ENCODE measurements at places on chromosomes 12 and 14.

DNA sequence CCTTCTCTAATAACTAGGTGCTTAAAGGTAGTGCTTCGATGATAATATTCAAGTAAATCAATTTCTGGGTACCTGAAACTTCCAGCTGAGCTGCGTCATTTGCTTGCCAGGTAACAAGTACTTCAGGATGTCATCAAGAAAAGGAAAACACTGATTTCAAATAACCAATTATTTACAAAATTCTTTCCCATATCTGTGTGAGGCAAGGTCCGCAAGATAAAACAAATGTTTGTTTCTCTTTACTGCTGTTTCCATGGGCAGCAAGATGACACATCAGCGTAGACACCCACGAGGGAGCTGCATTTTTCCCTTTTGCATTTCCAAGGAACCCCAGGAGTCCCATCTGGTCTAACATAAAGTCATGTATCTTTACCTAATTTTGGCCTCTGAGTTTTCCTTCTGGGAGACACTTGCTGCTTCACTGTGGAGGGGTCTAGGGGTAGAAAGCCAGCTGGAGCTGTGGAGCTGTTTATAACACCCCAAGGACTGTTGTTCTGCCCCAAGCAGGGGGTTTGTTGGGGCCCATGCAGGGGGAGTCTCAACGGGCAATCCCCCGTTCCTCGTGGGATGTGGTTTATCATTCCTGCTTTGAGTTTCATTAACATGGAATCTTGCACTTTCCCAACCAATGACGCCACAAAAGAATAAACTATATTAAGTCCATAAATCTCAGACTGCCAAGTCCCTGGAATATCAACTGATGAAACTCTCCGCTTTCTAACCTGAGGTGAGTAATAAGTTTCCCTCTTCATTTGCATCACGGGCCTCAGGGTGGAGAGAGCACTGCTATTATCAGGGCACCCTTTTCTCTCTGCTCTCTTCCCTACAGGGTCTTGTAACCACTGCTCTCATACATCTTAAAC is 112.8 kb upstream of the PELI2 start:
- no peak for DNase-seq

DNA sequence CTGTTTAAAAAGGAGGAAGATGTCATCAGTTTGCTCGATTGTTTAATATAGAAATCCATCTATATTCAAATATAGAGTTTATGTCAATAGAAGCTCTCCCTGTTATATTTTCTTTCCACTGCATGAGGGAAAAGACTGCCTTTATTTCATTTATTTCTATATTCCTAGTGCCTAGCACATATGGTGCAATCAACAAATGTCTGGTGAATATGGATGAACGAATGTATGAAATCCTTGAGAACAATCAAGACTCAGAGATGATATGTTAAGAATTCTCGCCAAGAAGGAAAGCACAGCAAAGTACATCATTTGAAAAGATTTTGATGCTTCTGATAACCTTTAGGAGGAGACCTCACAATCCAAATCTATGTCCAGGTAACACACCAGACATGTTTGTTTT is 296.0 kb upstream of the LMO3 start:
- DNase-seq = no peak

DNA sequence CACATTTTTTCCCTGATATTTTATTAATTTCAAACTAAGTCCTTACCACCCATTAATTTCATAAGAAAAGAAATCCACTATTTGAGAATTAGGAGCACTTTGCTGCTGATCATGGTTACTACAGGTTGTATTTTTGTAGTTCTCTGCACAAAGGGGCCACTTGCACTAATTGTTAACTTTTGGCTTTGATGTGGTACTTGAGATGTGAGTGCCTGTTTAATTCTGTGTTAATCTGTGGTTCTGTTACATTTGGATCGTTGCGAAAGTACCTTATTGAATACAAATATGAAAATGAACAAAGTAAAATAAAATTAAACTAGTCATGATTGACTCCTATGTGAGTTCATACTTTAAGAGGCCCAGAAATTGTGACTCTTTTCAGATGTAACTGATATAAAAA is 374.9 kb upstream of the RGS6 start:
- no peak for DNase-seq

GRCh38 chr12:68097386-68097785 is 62.2 kb downstream of the IFNG start:
- no peak for DNase-seq

DNA sequence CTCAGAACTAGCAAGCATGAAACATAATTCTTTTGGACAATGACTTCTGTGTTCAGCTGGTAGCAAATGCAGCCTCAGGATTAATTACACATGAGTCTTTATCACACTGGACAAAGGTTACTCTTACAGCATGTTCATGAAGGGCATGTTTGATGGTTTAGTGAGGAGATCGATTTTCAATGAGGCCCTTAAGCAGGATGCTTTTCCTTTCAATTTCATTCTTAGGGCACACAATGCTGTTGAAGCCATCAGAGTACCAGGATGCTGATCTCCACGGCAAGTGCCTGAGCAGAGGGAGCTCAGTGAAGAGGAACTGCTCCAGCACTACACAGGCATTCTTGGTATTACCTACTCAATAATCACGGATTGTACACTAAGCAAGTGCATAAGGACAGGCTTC is 542.0 kb downstream of the SNAPC1 start:
- no peak for DNase-seq

GRCh38 chr14:103023881-103024473 is 33.4 kb downstream of the CDC42BPB start:
- DNase-seq = no peak

DNA sequence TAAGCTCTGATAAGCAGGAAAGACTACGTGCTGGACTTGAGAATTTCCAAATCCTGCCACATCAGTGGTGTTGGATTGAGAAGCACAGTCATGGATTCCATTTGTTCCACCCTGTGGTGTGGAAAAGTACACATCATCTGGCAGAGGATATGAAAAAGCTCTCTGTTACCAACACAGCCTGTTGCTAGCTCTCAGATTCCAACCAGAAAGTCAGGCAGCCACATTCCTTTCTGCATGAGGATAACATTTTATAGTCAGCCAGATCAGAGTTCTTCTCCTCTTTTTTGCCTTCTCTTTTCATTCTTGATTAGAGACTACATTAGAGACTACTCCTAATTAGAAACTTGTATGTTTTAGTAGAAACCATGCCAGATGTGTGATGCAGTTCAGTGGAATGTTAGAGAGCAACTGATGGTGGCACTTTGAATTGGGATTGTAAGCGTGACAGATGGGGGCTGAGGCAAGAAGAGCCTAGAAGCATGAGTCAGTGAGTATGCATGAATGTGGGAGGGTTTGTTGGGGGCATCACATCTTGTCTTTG is 61.2 kb upstream of the STXBP6 start:
- DNase-seq = no peak

GRCh38 chr12:49703647-49704137 is 3.5 kb downstream of the FMNL3 start:
- DNase-seq = peak; percentile 19

GRCh38 chr14:72800848-72801370 is 93.0 kb downstream of the DPF3 start:
- DNase-seq = no peak

DNA sequence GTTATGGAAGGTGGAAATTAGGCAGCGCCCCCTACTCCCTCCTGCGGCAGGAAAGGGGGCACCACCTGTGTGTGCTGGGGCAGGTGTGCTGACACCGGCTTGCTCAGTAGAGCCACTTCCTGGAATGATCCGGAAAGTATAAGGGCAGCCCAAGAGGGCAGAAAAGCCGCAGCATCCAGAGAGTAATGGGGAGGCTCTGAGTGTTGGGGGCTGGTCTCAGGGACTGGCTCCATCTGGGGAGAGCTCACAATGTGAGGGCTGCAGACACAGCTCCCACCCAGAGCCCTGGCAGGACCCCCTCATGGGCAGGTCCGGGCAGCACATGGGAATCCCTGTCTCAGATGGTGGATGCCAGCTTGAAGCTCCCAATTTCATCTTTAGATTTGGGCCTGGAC is 187.6 kb upstream of the C14orf180 start:
- no peak for DNase-seq

GRCh38 chr12:52752516-52752915 is 24.6 kb downstream of the KRT76 start:
- no peak for DNase-seq

- DNase-seq = no peak
Measured at GRCh38 chr12:112381406-112381882, 787 bp downstream of the HECTD4 start.

DNA sequence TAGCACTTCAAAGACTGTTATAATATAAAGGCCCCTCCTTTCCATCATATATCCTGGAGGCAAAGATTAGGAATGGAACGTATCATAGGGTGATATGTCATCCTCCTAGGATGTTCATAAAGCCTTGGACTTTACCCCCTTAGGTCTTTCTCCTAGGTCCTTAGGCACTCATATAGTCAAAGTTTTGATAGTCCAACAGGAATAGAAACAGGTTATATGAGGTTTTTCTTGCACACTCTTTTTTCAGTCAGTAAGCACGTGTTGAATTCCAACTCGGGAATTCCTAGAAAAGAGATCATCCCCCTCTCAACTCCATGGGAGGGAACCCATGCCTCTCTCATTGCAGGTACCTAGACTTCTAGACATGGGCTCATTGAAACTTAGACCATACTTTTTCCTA is 20.1 kb upstream of the MAGOHB start:
- no peak for DNase-seq

DNA sequence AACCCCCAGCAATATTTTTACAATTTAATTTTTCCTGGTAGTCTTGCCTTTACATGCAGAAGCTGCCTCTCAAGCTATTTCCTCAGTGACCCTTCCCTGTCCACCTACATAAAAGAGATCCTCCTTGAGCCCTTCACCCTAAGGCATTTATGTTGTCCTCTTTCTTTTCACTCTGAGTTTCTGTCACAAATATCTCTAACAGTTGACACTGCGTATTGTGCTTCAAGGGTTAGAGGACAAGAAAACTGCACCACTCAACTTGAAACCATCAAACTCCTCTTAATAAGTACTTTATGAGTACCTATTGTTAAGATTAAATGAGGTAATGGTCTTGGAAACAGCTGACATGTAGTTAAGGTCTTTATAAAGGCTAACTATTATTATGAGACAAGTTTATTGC is 557.7 kb downstream of the TRHDE start:
- DNase-seq = no peak

- DNase-seq = no peak
Measured at GRCh38 chr14:24367514-24368211, at the start of gene NFATC4. NFATC4 (plus strand) TSS chr14:24368184; CDS start chr14:24368341, 157 bp downstream.

GRCh38 chr12:106239951-106240335 is 7.9 kb downstream of the CKAP4 start:
- no peak for DNase-seq

- no peak for DNase-seq
Measured at GRCh38 chr12:26271024-26271423, 75.7 kb downstream of the SSPN start.

DNA sequence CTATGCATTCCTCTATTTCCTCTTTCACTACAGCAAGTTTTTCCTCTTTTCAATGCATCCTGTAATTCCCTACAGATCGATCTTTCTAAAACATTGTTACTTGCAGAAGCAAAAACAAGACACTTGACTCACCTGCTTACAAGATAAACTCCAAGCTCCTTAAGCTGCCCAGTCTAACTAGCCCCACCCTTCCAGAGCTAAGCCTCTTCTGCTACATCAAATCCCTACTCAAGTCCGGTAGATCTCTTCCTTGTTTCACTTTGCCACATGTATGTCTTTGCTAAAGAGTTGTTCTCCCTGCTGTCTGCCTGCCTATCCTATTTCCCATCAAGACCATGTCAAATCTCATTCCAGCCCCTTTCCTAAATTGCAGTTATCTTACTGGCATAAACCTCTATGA is 724.8 kb downstream of the C12orf50 start:
- no peak for DNase-seq

- DNase-seq = no peak
Measured at GRCh38 chr12:71940068-71940467, 1.4 kb downstream of the TPH2 start.
